Sigmoid colon (tissue), 7 donors: ENCODE measurements at places on chromosomes 1 and 21. TPM values are rescaled to one million over a fixed set of nuclear protein-coding genes. Genes with fewer than 3 reads are reported as not detected.

Gene RYR2
- total RNA-seq: 6.1 TPM

Gene TTC39A
- 1.4 TPM for total RNA-seq

Gene PCP4
- total RNA-seq: 198 TPM

Gene LMX1A
- total RNA-seq: 0.28 TPM

Gene ADAMTS4
- 13.2 TPM for total RNA-seq

GRCh38 chr1:200968469-200969410, 54.8 kb downstream of the KIF21B start:
- DNase-seq: no peak
- no peaks in the 10 kb centered on the region for H3K4me1 ChIP-seq
- H3K36me3 ChIP-seq: no peaks in the 10 kb centered on the region
- no peaks in the 10 kb centered on the region for H3K27me3 ChIP-seq
- no peak overlapping the region for H3K27ac ChIP-seq
- H3K4me3 ChIP-seq: no peak overlapping the region

GRCh38 chr1:99358770-99359169, 94.5 kb downstream of the PLPPR4 start:
- H3K27ac ChIP-seq: no peak overlapping the region
- no peak for DNase-seq
- no peaks in the 10 kb centered on the region for H3K36me3 ChIP-seq
- H3K4me3 ChIP-seq: no peak overlapping the region

- peaks cover 13% of the 10 kb centered on the region for H3K4me1 ChIP-seq
- no peak overlapping the region for H3K27ac ChIP-seq
- no peak for DNase-seq
- no peak overlapping the region for H3K4me3 ChIP-seq
- no peaks in the 10 kb centered on the region for H3K27me3 ChIP-seq
Observed at GRCh38 chr1:96587222-96587621, 134.4 kb upstream of the PTBP2 start.

GRCh38 chr1:223331929-223332328, 32.0 kb downstream of the SUSD4 start:
- DNase-seq: no peak
- H3K4me1 ChIP-seq: peaks cover 9% of the 10 kb centered on the region
- no peak overlapping the region for H3K27ac ChIP-seq
- no peaks in the 10 kb centered on the region for H3K36me3 ChIP-seq
- H3K4me3 ChIP-seq: no peak overlapping the region

DNA sequence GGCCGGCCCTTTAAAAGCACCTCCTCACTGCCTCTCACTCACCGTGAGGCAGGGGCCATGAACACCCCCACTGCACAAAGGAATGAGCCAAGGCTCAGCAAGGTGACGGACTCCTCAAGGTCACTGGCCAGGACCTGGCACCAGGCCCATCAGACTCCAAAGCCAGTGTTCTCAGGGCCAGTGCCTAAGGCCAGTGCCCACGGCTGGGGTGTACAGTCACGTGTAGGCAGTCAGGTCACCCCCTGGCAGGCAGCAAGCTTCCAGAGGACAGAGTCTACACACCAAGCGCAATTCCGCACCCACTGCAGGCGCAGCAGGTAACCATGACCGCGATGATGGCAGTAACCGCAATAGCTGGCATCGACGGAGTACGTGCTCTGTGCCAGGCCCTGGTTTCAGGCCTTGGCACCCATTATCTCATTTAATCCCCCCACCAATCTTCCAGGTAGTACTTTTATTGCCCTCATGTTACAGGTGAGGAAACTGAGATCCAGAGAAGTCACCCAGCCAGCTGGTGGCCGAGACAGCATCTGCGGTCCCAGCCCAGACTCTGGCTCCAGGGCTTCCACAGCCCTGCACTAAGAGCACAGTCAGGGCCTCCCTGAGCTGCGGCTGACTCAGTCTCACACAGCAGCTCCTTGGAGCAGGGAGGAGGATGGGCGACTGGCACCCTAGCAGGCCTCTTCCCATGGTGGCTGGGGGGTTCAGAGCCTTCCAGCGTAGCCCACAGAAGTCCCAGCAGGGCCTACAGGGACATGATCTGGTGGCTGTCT, 27.0 kb downstream of the RAP1GAP start:
- H3K4me3 ChIP-seq: no peak overlapping the region
- no peak for DNase-seq
- H3K27ac ChIP-seq: no peak overlapping the region
- H3K36me3 ChIP-seq: no peaks in the 10 kb centered on the region

GRCh38 chr21:44793592-44794374, 7.8 kb downstream of the UBE2G2 start:
- no peak overlapping the region for H3K27ac ChIP-seq
- no peaks in the 10 kb centered on the region for H3K36me3 ChIP-seq
- no peak overlapping the region for H3K4me3 ChIP-seq

- DNase-seq: peak; percentile 81
- H3K36me3 ChIP-seq: no peaks in the 10 kb centered on the region
Observed at GRCh38 chr1:100530880-100531487, 7.0 kb upstream of the GPR88 start.

- H3K4me1 ChIP-seq: no peaks in the 10 kb centered on the region
- DNase-seq: peak; percentile 53
- no peak overlapping the region for H3K4me3 ChIP-seq
- H3K27me3 ChIP-seq: no peaks in the 10 kb centered on the region
- no peak overlapping the region for H3K27ac ChIP-seq
Observed at GRCh38 chr21:43991447-43991991, 20.6 kb upstream of the TRAPPC10 start.
